ENCODE measurements at places on chromosomes 1 and 21.

GRCh38 chr21:43297989-43298388, 128.9 kb downstream of the SIK1 start:
- DNase-seq: no peak

DNA sequence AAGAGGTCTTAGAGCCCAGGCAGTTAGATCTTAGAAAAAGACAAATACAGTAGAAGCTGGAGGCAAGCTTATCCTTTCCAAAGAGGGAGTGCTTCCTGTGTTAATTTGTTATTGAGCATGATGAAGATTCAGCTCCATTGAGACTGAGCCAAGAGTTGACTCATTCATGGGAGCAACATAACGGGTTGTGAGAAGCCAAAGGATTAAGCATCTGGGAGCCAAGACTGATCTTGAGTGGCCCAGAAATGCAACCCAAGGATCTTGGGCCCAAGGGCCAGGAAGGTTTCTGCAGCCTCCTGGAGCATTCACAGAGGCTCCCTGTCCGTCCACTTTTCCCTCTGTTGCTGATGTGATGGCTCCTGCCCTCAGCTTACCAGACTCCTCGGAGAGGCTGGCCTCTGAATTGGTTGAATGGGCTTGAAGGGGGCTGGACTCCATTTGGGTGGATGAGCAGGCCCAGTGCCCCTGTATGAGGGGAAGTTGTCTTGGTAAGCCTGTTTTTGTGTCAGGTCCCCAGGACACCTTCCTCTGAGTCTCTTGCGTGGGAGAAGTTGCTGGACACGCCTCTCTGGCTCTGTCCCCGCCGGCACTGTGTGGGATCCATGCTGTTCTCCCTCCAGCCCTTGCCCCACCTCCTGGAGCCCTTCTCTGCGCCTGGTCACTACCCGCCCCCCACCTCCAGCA, 42.4 kb downstream of the PDE9A start:
- no peak for DNase-seq

GRCh38 chr1:212621043-212621948, 12.7 kb downstream of the ATF3 start:
- no peak for DNase-seq

- no peak for DNase-seq
Measured at GRCh38 chr1:1427106-1427819, 6.2 kb upstream of the ANKRD65 start.

GRCh38 chr1:165068741-165069140, 287.8 kb downstream of the LMX1A start:
- no peak for DNase-seq

DNA sequence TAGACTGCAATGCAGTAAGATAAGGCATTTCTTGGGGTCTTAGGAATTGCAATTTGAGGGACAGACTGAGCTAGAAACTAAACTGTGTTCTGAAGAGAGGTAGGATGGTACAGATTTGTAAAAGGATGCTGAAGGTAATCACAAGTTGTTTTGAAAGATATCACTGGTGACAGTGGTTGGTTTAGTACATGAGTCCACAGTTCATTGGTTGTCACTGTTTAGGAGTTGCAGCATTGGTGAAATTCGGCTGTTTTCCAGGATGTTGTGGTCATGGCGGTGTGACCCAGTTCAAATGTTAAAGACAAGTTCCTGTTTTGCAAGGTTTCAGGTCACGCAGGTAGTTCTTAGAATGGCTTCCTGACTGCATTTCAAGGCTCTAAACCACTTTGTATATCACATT, 292.8 kb upstream of the B3GALT2 start:
- no peak for DNase-seq

DNA sequence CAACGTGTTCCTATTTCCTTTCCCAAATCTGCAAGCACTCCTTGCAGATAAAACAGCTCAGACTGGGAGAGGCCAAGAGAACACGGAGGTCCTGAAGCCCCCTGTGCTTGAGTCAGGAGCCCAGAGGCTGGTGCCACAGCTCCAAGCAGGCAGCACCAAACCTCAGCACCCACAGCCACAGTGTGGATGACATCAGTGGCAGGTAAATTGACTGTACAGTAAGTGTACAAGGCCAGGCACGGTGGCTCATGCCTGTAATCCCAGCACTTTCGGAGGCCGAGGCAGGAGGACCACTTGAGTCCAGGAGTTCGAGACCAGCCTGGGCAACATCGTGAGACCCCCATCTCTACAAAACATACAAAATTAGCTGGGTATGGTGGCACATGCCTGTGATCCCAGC, 1.9 kb upstream of the COL6A1 start:
- DNase-seq: no peak

DNA sequence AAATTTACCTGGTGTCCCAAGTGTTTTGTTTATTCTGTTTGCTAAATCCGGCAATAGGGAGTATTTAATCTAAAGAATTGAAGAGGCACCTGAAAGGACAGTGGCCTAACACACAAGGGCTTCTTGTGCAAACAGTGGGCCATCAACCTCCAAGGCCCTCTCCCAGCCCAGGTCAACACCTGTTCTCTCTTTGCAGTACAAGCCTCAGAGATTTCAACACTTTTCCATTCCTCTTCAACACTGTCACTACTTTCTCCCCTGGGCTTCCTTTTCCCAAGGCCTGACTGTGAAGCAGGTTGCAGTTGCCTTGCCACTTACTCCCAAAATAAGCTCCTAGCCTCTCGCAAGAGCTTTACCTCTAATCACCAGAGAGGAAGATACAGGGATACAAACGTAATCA, 3.2 kb upstream of the SNAPIN start:
- no peak for DNase-seq

DNA sequence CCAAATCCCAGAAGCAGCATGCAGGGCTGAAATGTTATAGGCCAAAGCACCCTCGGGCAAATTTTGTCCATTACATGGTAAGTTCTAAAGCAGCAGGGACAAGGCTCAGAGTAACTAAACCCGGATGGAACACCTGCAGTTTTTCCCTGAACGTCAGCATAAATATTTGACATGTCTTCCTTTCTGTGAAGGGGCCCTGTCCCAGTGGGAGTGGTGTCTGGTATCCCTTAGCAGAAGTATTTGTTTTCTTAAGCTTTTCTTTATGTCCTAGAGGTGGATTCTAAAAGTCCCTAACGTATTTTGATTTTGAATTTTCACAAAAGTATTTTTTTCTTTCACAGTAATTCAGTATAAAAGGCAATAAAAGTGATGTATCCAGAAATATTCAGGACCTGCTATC, 223.9 kb downstream of the ST6GALNAC3 start:
- DNase-seq: no peak
